IPS DF 6.9 (cell line): ENCODE measurements at places on chromosomes 1 and 21.

DNA sequence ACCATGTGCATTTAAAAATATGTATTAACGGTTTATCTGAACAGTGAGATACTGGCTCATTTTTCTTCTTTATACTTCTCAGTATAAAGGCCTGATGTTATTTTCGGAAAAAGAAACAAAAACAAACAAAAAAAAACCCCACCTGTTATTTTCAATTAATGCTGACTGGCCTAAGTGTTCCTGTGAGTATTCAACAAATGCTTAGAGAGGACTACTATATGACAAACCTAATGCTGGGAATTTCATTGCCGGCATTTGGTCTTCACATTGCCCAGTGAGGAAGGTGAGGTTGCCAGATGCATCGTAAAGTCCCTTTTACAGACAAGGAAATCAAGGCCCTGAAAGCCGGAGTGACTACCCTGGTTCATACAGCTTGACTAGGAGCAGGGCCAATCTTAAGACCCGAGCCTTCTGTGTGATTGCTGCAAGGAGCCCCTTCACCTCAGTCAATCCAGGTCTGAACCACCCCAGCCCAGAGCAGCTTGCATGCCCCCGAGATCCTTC is 599 bp downstream of the MRPL24 start:
- no peaks in the 10 kb centered on the region for H3K27me3 ChIP-seq
- DNase-seq, result no peak
- H3K4me1 ChIP-seq, result no peaks in the 10 kb centered on the region; the same call in 1 of the 2 replicates
- peaks cover 17% of the 10 kb centered on the region; the same call in 1 of the 2 replicates for H3K36me3 ChIP-seq

- H3K4me3 ChIP-seq, result no peak overlapping the region
- H3K4me1 ChIP-seq, result no peaks in the 10 kb centered on the region
- H3K27me3 ChIP-seq, result no peaks in the 10 kb centered on the region
- DNase-seq, result no peak
- H3K27ac ChIP-seq, result no peak overlapping the region
Observed at GRCh38 chr1:154176337-154176736, 15.6 kb downstream of the TPM3 start.

- DNase-seq, result no peak
- no peaks in the 10 kb centered on the region for H3K27me3 ChIP-seq
- H3K4me3 ChIP-seq, result no peak overlapping the region
- H3K36me3 ChIP-seq, result no peaks in the 10 kb centered on the region
- no peak overlapping the region for H3K27ac ChIP-seq
Observed at GRCh38 chr1:104592926-104593325, 843.2 kb downstream of the AMY1C start.

DNA sequence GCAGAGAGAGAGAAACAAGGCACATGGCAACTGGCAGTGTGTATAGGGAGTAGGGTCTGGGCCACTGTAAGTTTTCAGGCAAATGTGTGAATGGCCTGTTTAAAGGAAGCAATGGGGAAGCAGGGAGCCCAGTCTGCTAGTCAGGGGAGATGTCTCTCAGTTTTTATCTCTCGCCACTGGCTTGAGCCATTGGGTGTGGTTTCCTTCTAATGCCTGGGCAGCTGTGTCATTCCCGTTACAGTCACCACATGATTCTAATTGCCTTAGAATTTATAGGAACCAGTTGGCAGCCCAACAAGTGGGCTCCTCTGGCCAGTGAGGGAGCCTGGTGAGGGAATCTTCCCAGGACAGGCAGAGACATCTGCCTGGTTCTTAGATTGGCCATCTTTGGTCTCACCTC is 182.4 kb downstream of the DISC1 start:
- no peak for DNase-seq
- no peaks in the 10 kb centered on the region for H3K27me3 ChIP-seq
- no peak overlapping the region for H3K27ac ChIP-seq
- 0 out of 2 replicates have a peak, but pooled peaks cover 1% of the 10 kb centered on the region for H3K4me1 ChIP-seq
- no peak overlapping the region for H3K4me3 ChIP-seq

DNA sequence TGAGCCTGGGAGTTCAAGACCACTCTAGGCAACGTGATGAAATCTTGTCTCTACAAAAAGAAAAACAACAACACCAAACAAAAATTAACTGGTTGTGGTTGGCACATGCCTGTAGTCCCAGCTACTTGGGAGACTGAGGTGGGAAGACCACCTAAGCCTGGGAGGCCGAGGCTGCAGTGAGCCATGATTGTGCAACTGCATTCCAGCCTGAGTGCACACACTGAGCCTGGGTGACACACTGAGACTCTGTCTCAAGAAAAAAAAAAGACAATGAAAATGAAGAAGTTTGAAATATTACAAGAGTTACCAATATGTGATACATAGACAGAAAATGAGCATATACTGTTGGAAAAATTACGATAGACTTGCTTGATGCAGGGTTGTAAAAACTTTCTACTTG is 31.9 kb downstream of the PDC start:
- H3K27me3 ChIP-seq, result no peaks in the 10 kb centered on the region
- H3K4me3 ChIP-seq, result no peak overlapping the region
- H3K36me3 ChIP-seq, result no peaks in the 10 kb centered on the region
- H3K27ac ChIP-seq, result no peak overlapping the region
- no peak for DNase-seq
- no peaks in the 10 kb centered on the region for H3K4me1 ChIP-seq

- H3K4me3 ChIP-seq, result no peak overlapping the region
- no peak for DNase-seq
- no peaks in the 10 kb centered on the region for H3K36me3 ChIP-seq
- H3K27ac ChIP-seq, result no peak overlapping the region
- H3K27me3 ChIP-seq, result no peaks in the 10 kb centered on the region
Observed at GRCh38 chr1:101088431-101088830, 62.8 kb upstream of the DPH5 start.

DNA sequence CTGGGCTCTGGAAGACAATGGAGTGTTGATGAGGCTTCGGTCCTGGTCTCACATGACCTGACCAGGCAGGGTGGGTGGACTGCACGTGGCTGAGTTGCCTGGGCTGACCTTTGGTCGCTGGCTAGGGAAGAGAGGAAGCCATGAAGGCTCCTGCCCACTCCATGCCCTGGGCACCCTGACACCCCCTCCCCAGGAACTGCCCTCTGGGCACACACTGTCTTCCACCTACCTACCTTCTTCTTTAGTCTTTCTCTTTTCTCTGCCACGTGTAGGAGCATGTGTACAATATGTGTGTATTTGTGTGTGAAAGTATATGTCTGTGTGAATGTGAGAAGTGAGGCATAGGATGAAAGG is 15.1 kb downstream of the POU3F1 start:
- no peak overlapping the region for H3K27ac ChIP-seq
- H3K36me3 ChIP-seq, result 0 out of 2 replicates have a peak, but pooled peaks cover 3% of the 10 kb centered on the region
- H3K4me1 ChIP-seq, result peaks cover 15% of the 10 kb centered on the region

DNA sequence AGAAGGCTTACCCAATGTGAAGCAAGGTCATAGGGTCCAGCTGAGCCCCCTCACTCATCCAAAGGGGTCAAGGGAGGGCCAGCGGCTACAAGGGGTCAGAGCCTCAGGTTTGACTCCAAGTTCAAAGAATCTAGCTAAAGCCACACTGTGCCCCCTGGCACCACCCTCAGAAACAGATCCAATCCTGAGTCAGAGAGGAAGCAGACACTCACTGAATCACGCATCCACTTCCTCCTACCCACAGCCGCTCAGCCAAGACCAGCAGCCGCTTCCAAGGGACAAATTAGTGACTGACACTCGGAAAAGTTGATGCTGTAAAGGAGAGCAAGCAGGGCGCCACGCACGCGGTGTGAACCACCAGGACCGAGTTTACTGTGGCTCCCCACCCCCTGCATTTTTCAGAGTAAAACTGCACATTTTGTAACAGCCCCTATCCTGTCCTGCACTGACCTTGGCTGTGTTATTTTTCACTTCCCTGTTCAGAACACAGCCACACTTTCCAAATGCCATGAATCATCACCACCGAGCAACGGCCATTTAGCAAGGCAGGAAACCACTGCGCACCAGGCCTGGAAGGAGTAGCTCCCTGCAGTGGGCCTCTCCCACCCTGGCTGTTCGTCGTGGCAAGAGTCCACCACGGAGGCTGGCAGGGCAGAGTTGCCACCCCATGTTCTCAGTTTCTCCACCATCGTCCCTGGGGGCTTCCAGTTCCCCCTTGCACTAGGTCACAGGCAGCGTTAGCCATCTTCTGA is 147.8 kb downstream of the TOMM20 start:
- no peak overlapping the region for H3K4me3 ChIP-seq
- H3K36me3 ChIP-seq, result no peaks in the 10 kb centered on the region
- H3K4me1 ChIP-seq, result no peaks in the 10 kb centered on the region
- no peak for DNase-seq

DNA sequence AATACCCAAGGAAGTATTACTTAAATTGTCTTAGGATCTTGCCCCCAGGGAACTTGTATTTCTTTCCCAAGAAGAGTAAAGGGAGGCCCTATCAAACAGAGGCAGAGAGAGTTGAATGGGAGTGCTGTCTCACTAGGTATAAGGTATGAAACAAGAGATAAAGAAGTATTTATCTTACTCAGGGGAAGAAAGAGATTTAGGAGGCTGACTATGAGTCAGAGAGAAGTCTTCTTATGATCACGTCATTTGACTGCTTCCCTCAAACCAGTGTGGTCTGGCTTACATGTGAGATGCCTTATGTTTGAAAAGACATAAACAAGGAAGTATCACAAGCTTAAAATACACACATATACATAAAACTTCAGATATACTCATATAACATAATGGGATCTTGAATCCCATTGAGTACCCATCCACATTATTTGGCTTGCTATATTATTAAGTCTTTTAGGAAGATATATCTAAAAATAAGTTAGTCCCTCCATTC is 29.6 kb downstream of the DUSP10 start:
- no peak overlapping the region for H3K27ac ChIP-seq
- H3K36me3 ChIP-seq, result no peaks in the 10 kb centered on the region
- H3K4me1 ChIP-seq, result peaks cover 10% of the 10 kb centered on the region
- no peak for DNase-seq
- no peak overlapping the region for H3K4me3 ChIP-seq

DNA sequence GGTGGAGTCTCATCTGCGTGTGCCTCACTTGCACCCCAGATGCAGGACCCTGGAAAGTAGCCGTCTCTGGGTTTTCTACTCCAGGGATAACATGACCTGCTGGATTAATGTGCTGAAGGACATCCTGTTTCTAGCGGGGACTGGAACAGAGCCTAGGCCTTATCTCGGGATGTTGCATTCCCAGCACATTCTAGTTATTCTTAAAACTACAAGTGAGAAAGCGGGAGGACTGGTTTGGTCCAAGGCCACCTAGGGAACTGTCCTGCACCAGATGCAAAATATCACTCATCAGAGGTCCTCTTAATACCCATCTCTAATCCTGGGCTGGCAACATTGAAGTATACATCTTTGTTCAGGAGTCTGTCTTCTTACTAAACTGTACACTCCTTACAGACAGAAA is 179.9 kb downstream of the ZC3H11B start:
- no peaks in the 10 kb centered on the region for H3K27me3 ChIP-seq
- H3K4me3 ChIP-seq, result no peak overlapping the region
- no peaks in the 10 kb centered on the region for H3K36me3 ChIP-seq
- H3K4me1 ChIP-seq, result 0 out of 2 replicates have a peak, but pooled peaks cover 1% of the 10 kb centered on the region
- no peak for DNase-seq
- H3K27ac ChIP-seq, result no peak overlapping the region

DNA sequence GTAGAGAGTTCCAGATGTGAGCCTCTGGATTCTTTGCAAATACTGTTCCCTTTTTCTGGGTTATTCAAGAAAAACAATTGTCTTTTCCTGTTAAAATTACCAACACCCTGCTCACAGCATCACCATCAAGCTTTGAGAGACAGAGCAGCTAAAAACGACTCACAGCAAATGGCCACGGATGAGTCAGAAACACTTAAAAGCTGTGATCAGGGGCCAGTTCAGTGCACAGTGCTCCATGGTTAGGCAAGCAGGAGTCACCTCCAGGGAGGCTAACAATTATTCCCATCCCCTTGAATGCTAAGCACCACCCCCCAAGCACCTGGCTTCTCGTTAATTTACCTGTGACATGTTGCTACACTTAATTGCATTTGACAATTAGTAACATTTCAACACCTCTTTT is 128.4 kb upstream of the CAMK1G start:
- no peaks in the 10 kb centered on the region for H3K36me3 ChIP-seq
- H3K27ac ChIP-seq, result no peak overlapping the region
- peaks cover 2% of the 10 kb centered on the region; the same call in 1 of the 2 replicates for H3K4me1 ChIP-seq
- no peaks in the 10 kb centered on the region for H3K27me3 ChIP-seq

DNA sequence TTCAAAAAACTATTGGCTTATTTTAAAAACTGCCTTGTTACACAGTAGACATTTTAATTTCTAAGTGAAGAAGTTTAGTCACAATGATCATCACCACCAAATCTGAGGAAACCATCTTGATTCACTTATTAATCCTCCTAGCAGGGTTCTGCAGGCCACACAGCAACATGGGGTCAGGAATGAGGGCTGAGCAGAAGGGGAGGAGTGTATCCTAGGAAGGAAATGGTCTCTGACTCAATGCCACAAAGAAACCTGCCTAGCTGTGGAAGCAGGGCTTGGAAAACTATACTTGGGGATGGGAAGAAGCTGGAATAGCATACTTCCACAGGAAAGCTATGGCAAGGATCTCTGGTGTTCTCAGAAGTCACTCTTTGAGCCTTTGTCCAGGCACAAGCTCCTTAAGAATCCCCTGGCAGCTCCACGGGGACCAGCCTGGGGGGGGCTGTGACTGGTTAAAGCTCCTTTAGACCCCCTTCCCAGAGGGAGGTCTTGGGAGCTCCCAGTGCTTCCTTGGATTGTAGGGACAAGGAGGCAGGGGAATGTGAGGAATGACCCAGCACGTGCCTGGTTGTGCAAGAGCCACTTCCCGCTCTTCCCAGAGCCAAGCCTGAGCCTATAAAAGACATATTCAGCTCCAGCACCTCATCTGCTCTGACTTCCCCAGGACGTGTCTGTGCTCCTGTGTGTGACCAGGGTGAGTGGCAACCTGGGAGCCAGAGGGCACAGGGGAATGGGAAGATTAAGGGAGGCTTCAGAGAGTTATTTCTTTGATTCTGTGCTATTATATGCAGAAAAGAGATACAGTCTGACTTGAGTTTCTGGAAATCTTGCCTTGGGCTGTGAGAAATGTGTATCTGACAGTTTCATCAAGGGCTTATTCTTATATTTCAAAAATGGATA is at the start of gene LCE2A:
Gene LCE2A, plus strand, starts transcription at position 645 of the 900 bp plus-strand sequence. CDS start 557 bp downstream, outside the sequence.
- H3K36me3 ChIP-seq, result no peaks in the 10 kb centered on the region
- no peak within 1 kb of the TSS for H3K4me3 ChIP-seq
- no peak within 1 kb of the TSS for H3K27ac ChIP-seq
- H3K4me1 ChIP-seq, result no peaks in the 10 kb centered on the region
- H3K27me3 ChIP-seq, result no peaks in the 10 kb centered on the region

DNA sequence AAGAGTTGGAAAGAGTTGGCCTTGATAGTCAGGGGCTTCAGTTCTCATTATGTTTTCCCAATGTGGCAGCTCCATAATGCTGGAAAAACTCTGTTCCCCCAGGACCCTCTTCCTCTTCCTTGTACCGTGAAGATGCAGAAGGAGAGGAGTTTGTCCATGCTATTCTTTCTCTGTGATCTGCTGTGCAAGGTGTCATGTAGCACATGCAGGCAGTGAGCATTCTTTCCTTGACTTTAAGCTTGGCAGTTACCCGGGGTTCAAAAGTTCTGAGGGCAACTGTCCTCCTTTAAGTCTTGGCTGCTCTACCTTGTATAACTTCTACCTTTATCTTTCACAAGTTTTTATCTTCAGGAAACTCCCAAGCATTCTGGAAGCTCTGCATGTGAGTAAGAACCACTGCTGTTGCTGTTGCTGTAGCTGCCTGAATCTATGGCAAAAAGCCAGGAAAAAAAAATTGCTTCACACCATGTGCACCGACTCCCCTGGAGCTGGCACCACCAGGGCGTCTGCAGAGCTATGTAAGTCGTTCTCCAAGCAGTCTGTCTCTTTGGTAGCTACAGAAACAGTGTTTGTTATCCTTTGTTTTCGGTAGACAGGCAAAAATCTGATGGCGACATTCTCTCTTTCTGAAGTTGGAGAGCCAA is 42.7 kb upstream of the SLC16A1 start:
- no peak for DNase-seq
- H3K36me3 ChIP-seq, result no peaks in the 10 kb centered on the region
- no peak overlapping the region for H3K4me3 ChIP-seq
- no peaks in the 10 kb centered on the region for H3K4me1 ChIP-seq

- no peaks in the 10 kb centered on the region for H3K36me3 ChIP-seq
- H3K27me3 ChIP-seq, result no peaks in the 10 kb centered on the region
- no peak overlapping the region for H3K27ac ChIP-seq
- H3K4me1 ChIP-seq, result peaks cover 4% of the 10 kb centered on the region; the same call in 1 of the 2 replicates
- no peak overlapping the region for H3K4me3 ChIP-seq
Observed at GRCh38 chr1:6483017-6483760, 8.3 kb downstream of the PLEKHG5 start.
